Stimulated activated CD8-positive, alpha-beta memory T cell treated with anti-CD3 and anti-CD28 coated beads, Interleukin-2, amount 100 ng/mL, for 48 hours (primary cell): ENCODE measurements at places on chromosomes 1 and 21.

- no peak for DNase-seq
These were observed 67.9 kb downstream of the TBX15 start for GRCh38 chr1:118920124-118920717.

- no peak for DNase-seq
These were observed 534.9 kb upstream of the USP24 start for GRCh38 chr1:55749975-55750627.

DNA sequence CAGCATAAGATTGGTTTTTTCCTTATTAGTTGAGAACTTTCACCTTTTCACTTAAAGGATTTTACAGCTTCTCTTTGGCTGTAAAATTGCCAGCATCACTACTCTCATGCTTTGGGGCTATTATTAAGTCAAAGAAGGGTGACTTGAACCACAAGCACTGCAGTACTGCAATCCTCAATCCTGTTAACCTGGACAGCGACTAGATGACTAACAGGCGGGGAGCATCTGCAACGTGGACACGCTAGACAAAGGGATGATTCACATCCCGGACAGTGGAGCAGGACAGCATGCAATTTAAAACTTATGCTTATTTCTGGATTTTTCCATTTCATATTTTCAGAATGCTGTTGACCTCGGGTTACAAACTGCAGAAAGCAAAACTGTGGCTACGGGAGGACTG, 8.1 kb downstream of the ARV1 start:
- DNase-seq = no peak

DNA sequence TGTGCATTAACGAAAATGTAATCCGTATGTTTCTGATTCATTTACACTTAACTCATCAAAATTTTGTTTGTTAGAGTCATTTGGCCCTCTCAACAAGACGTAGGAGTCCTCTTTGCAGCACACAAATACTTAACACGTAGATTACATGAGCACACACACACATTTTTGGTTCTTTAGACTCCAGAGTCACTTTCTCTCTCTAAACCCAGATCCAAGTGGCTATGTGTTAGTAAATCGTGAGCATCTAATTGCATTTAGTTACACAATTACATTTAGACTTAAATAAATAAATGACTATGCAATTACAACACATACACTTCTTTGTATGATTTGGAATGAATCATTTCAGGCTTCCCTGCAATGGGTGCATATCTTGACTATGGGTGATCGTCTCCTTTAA, 109.0 kb upstream of the GREM2 start:
- no peak for DNase-seq

DNA sequence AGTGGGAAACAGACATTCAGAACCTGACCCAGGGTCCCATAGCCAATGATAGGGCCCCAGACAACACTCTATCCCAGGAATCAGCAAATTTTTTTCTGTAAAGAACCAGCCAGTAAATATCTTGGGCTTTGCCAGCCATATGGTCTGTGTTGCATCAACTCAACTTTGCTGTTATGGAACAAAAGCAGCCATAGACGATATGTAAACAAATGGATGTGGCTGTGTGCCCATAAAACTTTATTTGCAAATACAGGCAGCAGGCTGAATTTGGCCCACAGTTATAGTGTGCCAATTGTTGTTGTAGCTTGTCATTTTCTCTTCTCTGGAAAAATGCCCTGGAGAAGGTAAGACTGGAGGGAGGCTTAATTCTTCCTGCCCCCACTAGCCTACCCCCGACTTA, 431.1 kb upstream of the VAMP3 start:
- no peak for DNase-seq

DNA sequence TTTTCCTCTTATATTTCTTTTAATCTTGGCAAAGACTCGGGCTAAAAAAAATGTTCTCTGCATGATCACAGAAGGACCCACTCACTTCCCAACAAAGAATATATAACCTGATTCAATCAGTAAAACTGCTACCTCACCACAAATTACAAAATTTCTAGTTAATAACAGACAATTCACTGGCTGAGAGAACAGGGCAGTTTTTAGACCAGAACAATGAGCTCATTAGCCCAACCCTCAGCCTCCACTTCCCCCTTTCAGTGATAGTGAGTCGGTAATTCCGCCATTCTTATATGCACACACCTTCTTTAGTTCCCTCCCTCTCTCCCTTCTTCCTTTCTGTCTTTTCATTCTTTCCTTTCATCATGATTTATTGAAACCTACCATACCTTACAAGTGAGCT, 8.9 kb downstream of the SIPA1L2 start:
- DNase-seq = no peak

DNA sequence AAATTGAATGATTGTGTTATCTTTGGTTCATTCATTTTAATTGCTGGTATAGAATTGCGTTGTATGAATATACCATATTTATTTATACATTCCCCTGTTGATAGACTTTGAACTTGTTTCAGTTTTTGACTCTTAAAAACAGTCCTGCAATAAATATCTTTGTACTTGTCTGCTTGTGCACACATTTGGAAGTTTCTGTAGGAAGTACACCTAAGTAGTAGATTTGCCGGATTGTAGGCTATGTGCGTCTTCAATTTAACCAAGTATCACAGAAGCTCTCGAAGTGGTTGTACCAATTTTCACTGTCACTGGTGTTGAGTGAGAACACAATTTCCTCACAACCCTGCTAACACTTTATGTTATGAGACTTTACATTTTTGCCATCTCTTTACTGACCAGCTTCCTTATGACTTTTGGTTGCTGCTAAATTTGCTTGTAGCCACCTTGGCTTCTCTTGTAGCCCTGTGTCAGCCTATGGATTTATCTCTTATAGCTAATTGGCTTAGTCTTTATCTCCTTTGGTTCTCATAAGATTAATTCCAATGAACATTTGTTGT, 2.2 kb downstream of the TTC3 start:
- DNase-seq = no peak

GRCh38 chr1:44073528-44073927, 42.3 kb upstream of the SLC6A9 start:
- no peak for DNase-seq

DNA sequence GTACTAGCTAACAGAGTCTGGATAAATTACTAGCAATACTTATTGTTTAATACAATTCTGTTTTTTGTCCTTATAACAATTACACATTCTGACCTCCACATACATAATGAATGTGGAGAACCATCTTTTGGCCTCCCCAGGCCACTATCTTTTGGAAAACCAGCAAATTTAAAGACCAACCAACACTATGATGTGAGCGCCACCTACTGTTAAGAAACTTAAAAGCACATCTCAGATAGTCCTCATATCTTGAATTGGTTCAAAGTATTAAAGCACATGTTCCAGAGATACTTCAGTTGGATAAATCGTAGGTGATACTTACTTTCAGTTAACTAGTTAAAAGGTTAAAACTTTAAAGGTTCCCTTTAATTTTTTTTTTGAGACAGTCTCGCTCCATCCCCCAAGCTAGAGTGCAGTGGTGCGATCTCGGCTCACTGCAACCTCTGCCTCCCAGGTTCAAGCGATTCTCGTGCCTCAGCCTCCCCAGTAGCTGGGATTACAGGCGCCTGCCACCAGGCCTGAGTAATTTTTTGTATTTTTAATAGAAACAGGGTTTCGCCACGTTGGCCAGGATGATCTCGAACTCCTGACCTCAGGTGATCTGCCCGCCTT, 29.3 kb upstream of the USP1 start:
- no peak for DNase-seq

DNA sequence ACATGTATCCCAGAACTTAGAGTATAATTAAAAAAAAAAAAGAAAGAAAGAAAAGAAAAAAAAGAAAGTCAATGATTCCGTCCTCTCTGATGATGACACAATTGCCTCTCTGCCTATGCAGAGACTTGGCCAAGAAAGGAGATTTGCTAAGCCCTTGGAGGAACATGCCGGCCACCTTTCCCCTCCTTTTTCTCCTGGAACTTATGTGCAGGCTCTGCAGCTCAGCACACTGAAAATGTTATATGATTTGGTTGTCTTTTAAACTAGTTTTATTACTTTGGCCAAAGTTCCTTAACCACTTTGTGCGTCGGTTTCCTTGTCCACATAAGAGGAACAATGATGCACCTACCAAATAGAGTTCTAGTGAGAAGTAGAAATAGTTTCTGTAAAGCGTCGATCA, 111.4 kb upstream of the ZNF644 start:
- DNase-seq = no peak

GRCh38 chr1:221045842-221046831, 166.9 kb downstream of the HLX start:
- no peak for DNase-seq

DNA sequence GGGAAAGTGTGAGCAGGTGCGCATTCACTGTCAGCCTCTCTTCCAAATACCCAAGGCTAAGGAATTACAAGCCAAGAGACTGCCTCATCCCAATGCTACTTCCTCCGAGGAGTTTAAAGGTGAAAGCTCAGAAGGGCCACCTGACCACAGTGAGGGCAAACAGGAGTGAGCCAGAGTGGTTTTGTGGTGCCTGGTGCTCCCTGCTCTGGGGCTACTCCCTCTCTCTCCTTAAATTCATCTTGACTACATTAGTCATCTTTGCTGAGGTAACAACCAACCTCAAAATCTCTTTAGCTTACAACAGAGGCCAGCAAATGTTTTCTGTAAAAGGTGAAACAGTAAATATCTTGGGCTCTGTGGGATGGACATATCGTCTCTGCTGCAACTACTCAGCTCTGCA, 14.2 kb upstream of the ZBTB8A start:
- no peak for DNase-seq

DNA sequence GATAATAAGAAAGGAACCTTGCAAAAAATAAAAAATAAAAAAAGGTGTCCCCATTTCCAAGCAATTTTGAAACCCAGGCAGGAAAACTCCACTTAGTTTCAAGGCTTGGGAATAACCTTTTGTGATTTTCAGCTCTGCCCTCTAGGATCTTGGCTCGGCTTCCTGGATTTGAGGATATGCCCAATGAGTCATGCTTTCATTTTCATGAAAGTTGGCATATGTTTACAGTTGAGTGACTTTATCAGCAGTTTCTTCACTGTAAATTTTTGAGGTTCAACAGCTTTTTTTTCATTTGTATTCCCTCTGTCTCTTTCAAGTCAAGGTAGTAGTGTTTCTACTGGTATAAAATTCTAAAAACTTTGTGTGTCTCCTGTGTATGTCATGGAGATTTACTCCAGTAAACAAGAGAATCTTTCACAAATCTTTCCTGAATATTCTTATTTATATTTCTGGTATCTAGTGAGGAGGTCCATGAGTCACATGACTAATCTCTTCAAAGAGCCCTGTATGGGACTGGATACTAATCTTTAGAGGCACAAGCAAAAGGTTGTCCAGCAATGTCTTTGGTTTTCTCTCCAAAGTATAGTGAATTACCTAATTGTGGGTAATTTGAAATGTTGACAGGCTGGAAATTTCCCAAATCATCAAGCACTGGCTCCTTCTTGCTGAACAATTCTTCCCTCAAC, 335.3 kb downstream of the BRINP2 start:
- DNase-seq = no peak

- no peak for DNase-seq
These were observed 90.2 kb upstream of the VAMP3 start for GRCh38 chr1:7680955-7681268.

DNA sequence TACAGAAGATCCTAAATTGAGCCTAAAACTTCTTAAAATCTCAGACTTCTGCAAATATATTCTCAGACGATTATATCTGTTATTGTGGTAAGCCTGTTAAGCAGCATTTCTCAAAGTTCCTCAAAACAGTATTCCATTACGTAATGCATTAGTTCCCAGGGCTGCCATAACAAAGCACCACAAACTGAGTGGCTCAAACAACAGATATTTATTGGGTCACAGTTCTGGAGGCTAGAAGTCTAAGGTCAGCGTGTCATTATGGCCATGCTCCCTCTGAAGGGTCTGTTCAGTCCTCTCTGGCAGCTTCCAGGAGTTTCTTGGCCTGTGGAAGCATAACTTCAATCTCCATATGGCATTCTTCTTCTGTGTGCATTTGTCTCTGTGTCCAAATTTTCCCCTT, 103.5 kb upstream of the ST6GALNAC5 start:
- DNase-seq = no peak

DNA sequence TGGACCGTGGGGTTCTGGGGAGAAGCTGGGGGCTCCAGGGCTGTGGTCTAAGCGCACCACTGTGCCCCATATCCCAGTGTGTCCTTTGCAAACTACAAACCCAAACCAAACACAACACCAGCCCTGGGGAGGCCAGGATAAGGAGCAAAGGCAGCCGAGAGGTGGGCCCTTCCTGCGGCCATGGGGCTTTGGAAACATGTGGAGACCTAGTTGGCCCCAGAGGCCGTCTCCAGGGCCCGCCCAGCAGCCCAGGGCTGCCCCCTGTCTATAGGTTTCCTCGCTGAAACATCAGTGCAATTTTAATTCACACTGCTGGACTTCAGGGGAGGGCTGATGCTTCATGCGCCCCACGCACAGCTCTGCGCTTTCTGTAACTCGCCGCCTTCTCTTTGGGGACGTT, 61.3 kb downstream of the PRDM16 start:
- no peak for DNase-seq

DNA sequence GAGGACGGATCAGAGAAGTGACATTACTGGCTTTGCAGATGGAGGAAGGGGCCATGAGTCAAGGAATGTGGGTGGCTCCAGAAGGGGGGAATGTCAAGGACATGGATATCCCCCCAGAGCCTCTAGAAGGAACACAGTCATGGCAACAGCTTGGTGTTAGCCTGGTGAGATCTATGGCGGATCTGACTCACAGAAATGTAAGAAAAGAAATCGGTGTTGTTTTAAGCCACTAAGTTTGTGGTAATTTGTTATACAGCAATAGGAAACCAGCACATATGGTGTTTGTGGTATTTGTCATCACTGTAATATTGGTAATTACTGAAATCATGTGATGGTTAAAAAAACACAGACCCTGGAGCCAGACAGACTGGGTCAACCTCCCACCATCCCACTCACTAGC, 236.2 kb downstream of the SETD4 start:
- DNase-seq = no peak

- no peak for DNase-seq
These were observed 29.0 kb upstream of the BATF3 start for GRCh38 chr1:212728606-212729005.

DNA sequence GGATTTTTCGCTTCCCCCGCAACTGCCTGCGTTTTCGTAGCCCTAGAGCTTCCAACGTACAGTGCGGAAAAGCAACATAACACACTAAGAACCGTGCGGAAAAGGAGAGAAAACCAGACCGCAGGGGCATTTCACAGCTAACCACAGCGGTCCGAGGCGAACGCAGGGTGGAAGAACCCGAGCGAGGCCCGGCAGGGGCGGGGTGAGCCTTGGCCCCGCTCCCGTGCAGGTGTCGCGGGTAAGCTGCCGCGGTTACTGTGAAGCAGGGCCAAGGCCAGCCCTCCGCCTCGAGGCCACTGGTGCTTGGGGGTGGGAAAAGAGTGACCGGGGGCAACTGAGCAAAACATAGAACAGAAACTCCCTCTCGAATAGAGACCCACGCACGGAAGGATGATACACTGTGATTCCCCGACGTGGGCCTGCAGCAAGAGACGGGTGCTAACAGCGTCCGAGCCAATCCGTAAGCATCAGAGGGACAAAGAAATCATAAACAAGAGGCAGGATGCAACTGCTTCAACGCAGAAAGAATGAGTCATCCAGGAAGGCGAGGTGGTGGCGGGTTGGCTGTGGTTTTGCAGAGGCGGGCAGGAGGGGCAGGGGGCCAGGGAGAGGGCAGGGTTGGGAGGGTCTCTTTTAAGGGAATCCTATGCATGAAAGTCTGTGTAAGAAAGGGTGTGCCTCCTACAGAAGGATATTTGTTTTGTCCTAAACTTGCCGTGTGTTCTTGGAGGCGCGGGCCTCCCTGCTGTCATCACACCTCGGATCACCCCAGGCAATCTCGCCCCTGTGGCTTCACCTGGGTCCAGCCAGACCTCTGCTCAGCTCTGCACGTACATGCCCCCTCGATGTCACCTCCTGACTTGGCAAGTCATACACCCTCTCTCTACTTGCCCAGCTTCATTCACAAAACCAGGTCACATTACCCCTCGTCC, 7.3 kb downstream of the GNG4 start:
- DNase-seq = peak; percentile 44
